ENCODE measurements at places on chromosomes 11 and 22.

- no peak for DNase-seq
Observed at GRCh38 chr22:47280301-47280700, 517.9 kb downstream of the TBC1D22A start.

- peak; percentile 30 for DNase-seq
Observed at GRCh38 chr22:46075764-46076531, 74.4 kb upstream of the PPARA start.

- peak; percentile 21 for DNase-seq
Observed at GRCh38 chr11:57649826-57650738, at the start of gene YPEL4. YPEL4 (minus strand) TSS chr11:57649912; CDS start chr11:57647107, 2,805 bp downstream.

DNA sequence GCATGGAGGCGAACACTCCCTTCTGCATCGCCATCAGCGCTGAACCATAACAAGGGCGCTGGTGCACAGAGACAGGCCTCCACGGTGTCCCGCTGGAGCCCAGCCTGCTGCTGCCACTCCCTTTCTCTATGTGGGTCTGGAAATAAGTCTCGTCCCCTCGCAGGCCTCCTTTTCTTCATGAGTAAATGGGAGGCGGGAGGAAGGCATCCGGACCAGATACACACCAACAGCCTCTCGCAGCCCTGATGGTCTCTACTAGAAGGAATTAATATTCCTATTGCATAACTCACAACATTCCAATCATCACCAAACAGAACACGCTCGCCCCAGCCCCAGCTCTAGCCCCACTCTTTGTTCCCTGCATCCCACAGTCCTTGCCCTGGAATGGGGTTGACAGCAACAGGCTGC lies 14.9 kb downstream of the RASD2 start:
- DNase-seq: no peak

- no peak for DNase-seq
Observed at GRCh38 chr22:23837496-23837859, 1.3 kb downstream of the DERL3 start.

DNA sequence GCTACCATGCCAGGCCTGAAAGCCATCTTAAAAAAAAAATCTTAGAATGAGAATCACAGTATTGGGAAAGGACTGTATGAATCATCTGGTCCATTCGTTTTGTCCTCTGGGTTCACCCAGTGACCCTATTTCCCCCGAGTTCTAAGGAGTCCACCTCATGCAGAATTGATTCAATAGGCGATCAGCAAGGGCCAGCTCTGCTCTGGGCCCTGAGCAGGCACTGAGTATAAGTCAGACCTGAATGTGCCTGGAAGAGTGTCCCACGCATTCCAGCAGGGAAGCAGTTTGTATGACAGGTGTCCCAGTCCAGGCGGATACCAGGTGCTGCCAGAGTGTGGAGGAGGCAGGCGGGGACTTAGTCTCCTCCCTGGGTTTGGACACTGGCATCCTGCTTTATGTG lies 883 bp upstream of the HMOX1 start:
- no peak for DNase-seq

DNA sequence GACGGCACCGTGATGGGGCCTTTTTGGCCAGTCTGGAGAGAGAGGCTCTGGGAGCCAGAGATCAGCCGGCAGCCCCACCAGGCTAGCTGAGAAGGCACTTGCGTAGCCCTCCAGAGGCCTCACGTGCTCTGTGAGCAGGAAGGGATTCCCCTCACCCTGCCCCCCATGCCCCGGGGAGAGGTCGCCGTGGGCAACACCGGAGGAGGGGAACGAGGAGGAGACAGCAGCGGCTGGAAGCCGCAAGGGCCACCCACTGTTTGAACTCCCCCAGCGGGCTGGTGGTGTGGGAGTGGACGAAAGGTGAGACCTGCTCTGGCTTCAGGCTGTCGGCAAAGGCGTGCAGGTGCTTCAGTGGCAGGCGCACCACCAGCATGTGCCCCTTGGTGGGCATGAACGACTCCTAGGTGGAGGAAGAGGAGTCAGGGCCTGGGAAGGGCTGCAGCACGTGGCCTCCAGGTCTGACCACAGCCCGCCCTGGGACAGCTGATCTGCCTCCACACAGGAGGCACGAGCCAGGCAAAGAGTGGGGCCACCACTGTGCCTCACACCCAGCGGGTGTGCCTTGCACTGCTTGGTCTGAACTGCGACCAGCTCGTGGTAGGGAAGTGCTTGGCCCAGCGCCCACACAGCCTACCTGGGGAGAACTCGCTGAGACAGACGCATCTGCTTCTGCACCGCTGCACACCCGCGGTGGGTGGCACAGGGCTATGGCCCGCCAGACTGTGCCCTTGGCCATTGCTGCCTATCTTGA lies 99.9 kb downstream of the MED15 start:
- no peak for DNase-seq

- DNase-seq: no peak
Observed at GRCh38 chr11:86983021-86983488, 27.9 kb upstream of the FZD4 start.

- no peak for DNase-seq
Observed at GRCh38 chr11:33320016-33320813, 63.0 kb downstream of the HIPK3 start.

DNA sequence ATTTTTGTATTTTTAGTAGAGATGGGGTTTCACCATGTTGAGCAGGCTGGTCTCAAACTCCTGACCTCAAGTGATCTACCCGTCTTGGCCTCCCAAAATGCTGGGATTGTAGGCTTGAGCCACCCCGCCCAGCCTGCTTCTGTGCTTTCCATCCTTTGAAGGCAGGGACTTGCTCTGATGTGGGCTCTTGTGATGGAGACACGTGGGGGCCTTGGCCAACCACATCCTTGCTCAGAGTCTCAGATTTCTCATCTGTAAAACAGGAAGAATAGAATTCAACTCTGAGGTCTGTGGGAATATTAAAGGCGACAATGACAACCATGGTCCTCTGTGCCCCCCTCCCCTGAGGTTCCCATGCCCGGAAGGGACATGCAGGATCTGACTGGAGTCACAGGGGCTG lies 3.8 kb upstream of the GGA1 start:
- no peak for DNase-seq

- no peak for DNase-seq
Observed at GRCh38 chr22:44068422-44069191, 44.5 kb downstream of the PARVB start.

DNA sequence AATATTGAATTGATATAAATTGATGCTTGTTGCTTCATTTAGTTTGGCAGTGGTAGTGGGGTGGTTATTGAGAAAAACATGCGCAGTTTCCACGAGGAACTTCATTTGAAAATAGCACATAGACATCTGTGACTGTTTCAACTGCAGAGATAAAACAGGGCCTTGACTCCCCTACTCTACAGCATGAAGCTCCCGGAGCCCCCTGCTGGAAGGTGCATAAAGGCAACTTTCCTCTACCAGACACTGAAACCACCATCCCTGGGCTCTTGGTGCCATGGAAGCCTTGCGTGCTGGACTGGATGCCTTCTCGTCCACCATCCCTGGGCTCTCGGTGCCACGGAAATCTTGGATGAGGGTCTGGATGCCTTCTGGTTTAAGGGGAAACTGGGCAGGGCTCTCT lies 195.9 kb downstream of the CSNK2A3 start:
- DNase-seq: peak; percentile 36

- DNase-seq: peak; percentile 57
Observed at GRCh38 chr11:18727479-18728236, 1.7 kb upstream of the IGSF22 start.

GRCh38 chr11:116403794-116404461 lies 368.9 kb downstream of the BUD13 start:
- DNase-seq: no peak

DNA sequence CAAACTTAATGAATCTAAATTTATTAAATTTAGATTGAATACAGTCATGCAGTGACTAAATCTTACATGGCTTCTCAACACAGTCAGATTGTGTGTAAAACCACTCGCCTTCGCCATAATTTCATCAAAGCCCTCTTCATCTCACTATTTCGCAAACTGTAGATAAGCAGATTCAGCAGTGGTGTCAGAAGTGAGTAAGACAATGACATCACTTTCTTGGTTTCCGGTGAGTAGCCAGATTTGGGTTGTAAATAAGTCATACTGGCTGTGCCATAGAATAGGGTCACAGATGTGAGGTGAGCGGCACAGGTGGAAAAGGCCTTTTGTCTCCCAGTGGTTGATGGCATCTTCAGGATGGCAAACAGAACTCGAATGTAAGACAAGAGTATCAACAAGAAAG lies 3.4 kb downstream of the OR10A6 start:
- no peak for DNase-seq

DNA sequence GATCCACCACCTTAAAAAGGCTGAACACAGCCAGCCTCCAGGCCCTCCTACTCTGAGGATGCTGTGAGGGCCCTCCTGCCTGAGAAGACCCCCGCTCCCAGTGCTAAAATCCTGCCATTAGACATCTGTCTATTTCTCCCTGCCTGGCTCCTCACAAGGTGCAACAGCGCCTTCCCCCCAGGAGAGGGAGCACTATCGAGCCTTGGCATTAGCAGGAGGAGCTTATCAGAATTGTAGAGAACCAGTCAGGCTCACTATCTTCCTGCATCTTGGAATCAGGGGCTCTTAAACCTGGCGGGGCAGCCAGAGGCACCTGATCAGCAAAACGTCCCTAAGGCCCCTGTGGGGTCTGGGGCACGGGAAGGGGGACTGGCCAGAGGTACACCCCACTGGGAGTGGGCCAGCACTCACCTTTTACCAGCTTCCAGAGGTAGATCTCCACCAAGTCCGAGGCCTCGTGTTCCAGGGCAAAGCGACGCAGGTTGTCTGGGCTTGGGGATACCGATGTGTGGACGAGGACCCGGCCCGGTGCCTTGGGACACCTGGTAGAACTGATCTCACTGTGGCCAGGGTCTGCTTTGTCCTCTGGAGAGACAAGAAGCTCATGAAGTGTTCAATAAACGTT lies 28.7 kb downstream of the CHRDL2 start:
- peak; percentile 74 for DNase-seq

DNA sequence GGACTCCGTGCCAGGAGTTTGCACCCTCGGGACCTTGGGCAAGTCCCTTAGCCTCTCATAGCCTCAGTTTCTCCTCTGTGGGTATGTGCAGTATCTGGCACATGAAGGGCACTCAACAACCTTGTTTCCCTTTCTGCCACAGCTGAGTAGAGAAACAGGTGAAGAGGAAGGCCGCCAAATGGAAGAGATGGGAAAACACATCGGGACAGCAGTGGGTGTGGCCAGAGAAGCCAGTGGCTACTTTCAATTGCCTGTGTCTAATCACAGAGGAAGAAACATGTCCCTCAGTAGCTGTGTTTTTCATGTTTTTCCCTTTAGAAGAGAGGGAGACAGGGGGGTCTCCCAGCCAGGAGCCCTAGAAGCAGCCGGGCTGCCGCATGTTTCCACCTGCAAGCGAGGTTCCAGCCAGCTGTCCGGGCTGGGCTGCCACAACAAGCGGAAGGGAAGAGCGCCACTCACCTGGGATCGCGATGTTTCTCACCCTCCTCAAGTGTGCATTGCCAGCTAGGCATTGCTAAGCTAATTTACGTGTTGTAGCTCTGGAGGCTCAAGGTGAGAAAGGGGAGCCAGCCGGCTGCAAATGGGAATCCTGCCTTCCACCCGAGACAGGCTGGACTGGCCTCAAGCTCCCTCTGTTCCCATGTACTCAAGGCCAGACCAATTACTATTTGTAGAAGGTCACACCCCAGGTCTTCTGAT lies 16.7 kb downstream of the ASPHD2 start:
- DNase-seq: no peak

GRCh38 chr11:8775734-8776133 lies 93.1 kb downstream of the RPL27A start:
- no peak for DNase-seq

DNA sequence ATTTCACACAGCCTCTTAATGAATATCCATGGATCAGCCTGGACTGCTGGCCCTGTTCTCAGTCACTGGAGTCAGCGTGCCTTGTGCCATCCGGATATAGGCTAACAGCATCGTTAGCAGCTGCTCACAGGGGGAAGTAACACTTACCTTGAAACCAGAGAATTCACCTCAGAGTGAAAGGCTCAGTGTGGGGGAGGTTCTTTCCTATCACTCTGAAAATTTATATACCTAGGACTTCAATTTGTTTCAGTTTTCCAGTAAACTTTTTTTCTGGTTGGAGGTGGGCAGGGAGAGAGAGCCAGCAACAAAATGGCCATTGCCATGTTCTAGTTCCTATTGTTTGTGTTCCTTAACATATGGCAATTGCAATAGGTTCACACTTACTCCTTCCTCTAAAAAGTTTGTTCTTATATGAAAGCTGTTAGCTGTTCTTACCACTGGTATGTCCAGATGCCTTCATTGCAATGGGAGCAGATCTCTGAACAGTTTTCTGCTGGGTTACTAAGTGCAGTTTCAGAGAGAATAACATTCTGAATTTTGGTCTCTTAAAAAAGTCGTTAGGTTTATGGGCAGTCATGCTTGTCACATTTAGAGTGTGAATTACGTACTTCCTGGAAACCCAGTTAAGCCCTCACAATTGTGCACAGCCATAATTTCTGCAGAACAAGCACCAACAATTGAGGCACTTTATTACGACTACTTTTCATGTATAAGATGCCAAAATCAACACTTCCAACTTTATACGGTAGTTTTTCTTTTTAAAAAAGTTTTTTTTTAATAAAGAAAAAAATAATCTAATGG lies 247.6 kb downstream of the CADM1 start:
- no peak for DNase-seq

- peak; percentile 52 for DNase-seq
Observed at GRCh38 chr11:11036848-11037732, 179.2 kb upstream of the ZBED5 start.

GRCh38 chr11:59759900-59760299 lies 4.7 kb downstream of the STX3 start:
- no peak for DNase-seq

GRCh38 chr11:125591649-125592304 lies 875 bp upstream of the STT3A start:
- peak; percentile 24 for DNase-seq

GRCh38 chr22:23285734-23286133 lies 105.4 kb downstream of the BCR start:
- no peak for DNase-seq

DNA sequence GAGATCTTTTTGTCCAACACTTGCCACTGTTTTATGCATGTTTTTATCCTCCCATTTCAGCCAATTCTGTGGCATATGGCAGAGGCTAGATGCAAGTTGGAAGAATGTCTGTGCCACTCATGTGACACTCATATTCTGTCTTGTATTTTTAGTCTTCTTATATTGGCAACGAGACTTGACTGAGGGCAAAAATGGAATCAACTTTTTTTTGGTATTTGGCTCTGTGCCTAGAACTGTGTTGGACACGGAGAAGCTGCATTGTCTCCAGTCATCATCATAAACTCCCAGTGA lies 1.7 kb upstream of the FZD4 start:
- DNase-seq: no peak

DNA sequence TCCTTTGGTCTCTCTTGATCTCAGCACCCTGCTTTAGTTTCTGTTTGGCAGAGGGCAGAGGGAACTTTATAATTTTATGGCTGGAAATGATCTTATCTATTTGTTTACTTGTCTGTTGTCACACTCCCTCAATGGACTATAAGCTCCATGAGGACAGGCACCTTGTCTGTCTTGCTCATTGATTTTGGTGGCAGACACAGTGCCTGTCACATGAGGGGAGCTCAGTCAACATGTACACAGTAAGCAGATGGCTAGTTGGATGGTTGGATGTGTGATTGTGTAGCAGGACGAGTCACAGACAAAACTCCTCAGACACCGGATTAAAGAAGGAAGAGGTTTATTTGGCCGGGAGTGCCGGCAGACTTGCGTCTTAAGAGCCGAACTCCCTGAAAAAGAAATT lies 80.4 kb downstream of the MYO18B start:
- DNase-seq: no peak

GRCh38 chr22:24325105-24325757 lies 54.6 kb downstream of the SPECC1L start:
- peak; percentile 24 for DNase-seq
